Activated CD4-positive, alpha-beta T cell treated with anti-CD3 and anti-CD28 coated beads for 36 hours (primary cell): ENCODE measurements at places on chromosomes 4 and X. TPM values are rescaled to one million over a fixed set of nuclear protein-coding genes. Genes with fewer than 3 reads are reported as not detected.

DNA sequence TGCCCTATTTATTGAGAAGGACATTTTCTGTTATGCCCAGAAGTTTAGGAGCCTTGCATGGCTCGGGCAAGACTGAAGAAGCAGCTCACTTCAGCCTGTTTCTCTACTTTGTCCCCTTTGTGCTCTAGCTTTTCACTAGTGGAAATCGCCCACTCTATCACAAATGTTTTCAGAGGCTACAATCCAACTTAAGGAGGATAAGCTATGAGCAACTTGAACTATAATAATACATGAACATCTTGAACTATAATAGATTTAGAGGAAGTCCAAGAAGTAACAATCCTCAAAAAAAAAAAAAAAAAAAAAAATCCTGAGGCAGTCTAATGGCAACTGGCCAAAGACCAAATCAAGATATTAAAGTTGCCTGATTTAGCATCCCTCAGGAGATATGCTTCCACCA lies 452.3 kb downstream of the IL1RAPL1 start:
- H3K4me1 ChIP-seq: no peaks in the 10 kb centered on the region
- no peak overlapping the region for H3K27ac ChIP-seq
- H3K36me3 ChIP-seq: no peaks in the 10 kb centered on the region
- DNase-seq: no peak
- no peak overlapping the region for H3K4me3 ChIP-seq

- no peak overlapping the region for H3K27ac ChIP-seq
- H3K27me3 ChIP-seq: no peaks in the 10 kb centered on the region
- H3K4me3 ChIP-seq: no peak overlapping the region
- no peaks in the 10 kb centered on the region for H3K36me3 ChIP-seq
- no peaks in the 10 kb centered on the region for H3K4me1 ChIP-seq
Observed at GRCh38 chr4:135274416-135274815, 1072.8 kb upstream of the PABPC4L start.

MAGEC2 gene
- total RNA-seq: not detected

- peaks cover 6% of the 10 kb centered on the region for H3K36me3 ChIP-seq
- no peak overlapping the region for H3K27ac ChIP-seq
- no peak for DNase-seq
- no peaks in the 10 kb centered on the region for H3K4me1 ChIP-seq
Observed at GRCh38 chr4:101367201-101367600, 19.9 kb upstream of the PPP3CA start.

GAGE12F gene
- not detected for total RNA-seq

DNA sequence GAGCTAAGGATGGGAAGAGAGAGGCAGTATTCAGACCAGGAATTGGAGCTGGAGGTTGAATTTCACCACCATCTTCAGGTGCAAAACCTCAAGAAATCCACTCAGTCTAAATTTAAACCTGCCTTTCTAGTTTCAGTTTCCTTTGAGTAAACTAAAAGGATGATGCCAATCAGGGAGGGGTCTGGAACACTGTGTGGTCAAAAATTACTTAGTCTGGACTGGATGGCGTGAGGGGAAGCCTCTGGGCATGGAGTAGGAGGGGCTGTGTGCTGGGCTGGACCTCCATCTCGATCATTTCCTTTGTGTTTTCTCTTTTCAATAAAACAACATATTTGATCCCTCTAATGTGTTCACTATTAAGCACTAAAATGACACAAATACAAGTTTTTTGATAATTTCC lies 120.1 kb downstream of the GC start:
- no peaks in the 10 kb centered on the region for H3K36me3 ChIP-seq
- H3K4me1 ChIP-seq: no peaks in the 10 kb centered on the region
- no peak overlapping the region for H3K27ac ChIP-seq
- no peak overlapping the region for H3K4me3 ChIP-seq
- no peak for DNase-seq

SPANXB1 gene
- not detected for total RNA-seq

ZNF630 gene
- 1.7 TPM for total RNA-seq

- no peaks in the 10 kb centered on the region for H3K36me3 ChIP-seq
- no peak overlapping the region for H3K4me3 ChIP-seq
- DNase-seq: no peak
- H3K4me1 ChIP-seq: peaks cover 45% of the 10 kb centered on the region
- peaks cover 5% of the 10 kb centered on the region for H3K27me3 ChIP-seq
- peak overlapping the region; percentile 21 for H3K27ac ChIP-seq
Observed at GRCh38 chr4:122632396-122633143, 11.7 kb upstream of the IL21 start.

DNA sequence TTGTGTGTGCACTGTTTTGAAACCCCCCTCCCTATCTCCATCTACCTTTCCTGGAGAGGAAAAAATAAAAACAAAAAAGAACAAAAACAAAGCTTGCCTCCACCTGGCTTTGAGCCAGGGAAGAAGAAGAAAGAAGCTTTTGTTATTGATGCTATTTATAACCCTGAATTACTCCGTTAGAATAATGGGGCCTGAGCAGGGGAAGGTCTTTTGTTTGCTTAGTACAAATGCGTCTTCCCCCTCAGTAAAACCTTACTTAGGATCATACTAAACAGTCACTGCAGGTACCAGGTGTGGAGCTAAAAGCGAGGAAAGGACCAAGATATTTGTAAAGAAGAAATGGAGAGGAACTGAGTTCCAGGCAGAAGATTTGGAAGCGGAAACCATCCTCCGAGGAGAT lies 352.1 kb downstream of the KCNIP4 start:
- H3K4me3 ChIP-seq: no peak overlapping the region
- H3K27ac ChIP-seq: no peak overlapping the region
- H3K27me3 ChIP-seq: no peaks in the 10 kb centered on the region
- no peaks in the 10 kb centered on the region for H3K36me3 ChIP-seq
- DNase-seq: no peak

UGT2B10 gene
- total RNA-seq: not detected

DNA sequence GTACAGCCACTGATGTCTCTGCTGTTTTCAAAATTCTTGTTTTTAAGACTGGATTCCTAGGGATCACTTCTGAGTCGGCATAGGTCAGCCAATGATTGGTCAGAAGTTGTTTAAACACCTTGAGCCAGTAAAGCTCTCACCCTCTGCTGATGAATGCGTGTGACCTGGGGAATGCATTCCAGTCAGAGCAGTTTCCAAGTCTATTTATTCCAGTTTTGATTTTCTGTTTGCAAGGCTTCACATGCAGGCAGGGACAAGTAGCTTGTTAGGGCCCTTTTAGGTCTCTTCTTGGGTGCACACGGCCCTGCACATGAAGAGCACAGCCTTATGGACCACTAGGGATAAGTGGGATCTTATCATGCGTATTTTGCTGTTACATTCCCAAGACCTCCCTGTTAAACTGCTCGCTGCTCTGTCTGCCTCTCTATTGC lies 47.0 kb downstream of the KLHL15 start:
- H3K27ac ChIP-seq: no peak overlapping the region
- peaks cover 2% of the 10 kb centered on the region for H3K4me1 ChIP-seq
- no peaks in the 10 kb centered on the region for H3K27me3 ChIP-seq
- no peak for DNase-seq
- no peak overlapping the region for H3K4me3 ChIP-seq
- peaks cover 13% of the 10 kb centered on the region for H3K36me3 ChIP-seq

GRCh38 chr4:11050766-11051165 lies 366.2 kb upstream of the CLNK start:
- peaks cover 2% of the 10 kb centered on the region for H3K27me3 ChIP-seq
- H3K36me3 ChIP-seq: no peaks in the 10 kb centered on the region
- H3K27ac ChIP-seq: no peak overlapping the region
- H3K4me1 ChIP-seq: no peaks in the 10 kb centered on the region
- H3K4me3 ChIP-seq: no peak overlapping the region

- no peak overlapping the region for H3K4me3 ChIP-seq
- no peaks in the 10 kb centered on the region for H3K4me1 ChIP-seq
- H3K27ac ChIP-seq: no peak overlapping the region
- no peaks in the 10 kb centered on the region for H3K36me3 ChIP-seq
Observed at GRCh38 chr4:150240011-150240410, 161.8 kb downstream of the DCLK2 start.

- no peaks in the 10 kb centered on the region for H3K36me3 ChIP-seq
- H3K27ac ChIP-seq: no peak overlapping the region
- H3K27me3 ChIP-seq: no peaks in the 10 kb centered on the region
- DNase-seq: no peak
- no peak overlapping the region for H3K4me3 ChIP-seq
Observed at GRCh38 chrX:926991-927390, 285.5 kb downstream of the CRLF2 start.

TRIM2 gene
- 1.6 TPM for total RNA-seq

NKAP gene
- total RNA-seq: 11.8 TPM

GRCh38 chr4:99679204-99679603 lies 21.6 kb upstream of the C4orf54 start:
- peaks cover 6% of the 10 kb centered on the region for H3K4me1 ChIP-seq
- H3K27ac ChIP-seq: no peak overlapping the region
- H3K27me3 ChIP-seq: peaks cover 28% of the 10 kb centered on the region
- no peaks in the 10 kb centered on the region for H3K36me3 ChIP-seq

DNA sequence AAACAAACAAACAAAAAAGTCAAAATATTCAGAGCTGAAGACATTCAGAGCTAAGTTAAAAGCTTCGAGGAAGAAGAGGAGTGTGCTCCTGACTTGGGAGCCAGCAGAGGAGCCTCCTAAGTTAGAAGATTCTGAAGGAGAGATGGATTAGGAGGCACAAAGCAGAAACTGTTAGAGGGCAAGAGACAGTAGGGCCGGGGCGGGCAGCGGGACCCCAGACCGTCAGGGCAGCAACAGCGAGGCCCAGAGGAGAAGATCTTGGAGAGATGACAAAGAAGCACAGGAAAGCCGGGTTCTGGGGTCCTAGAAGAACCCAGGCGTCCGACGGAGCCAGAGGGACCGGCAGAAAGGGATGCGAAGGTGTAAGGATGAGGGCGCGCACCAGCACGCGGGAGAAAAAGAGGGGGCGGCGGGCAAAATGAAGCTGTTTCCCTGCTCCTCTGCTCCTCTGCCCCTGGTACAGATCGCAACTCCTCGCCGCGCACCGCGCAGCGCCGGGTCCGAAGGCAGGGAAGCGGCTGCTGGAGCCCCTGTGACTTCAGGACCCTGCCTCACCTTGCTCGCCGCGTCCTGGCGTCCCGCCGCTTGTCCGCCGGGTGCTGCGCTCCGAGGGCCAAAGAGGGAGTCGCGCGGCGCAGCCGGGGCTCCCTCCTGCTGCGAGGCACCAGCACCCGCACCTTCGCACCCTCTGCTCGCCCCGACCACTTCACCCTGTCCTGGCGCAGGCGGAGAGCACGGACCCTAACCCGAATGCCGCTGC lies 477 bp downstream of the KLHL13 start:
- peak overlapping the region; percentile 73 for H3K4me3 ChIP-seq
- peak; percentile 27 for DNase-seq
- H3K27me3 ChIP-seq: peaks cover 9% of the 10 kb centered on the region
- H3K4me1 ChIP-seq: peaks cover 8% of the 10 kb centered on the region
- no peaks in the 10 kb centered on the region for H3K36me3 ChIP-seq

GRCh38 chr4:141132709-141133145 lies 542 bp downstream of the RNF150 start:
- H3K27me3 ChIP-seq: peaks cover 62% of the 10 kb centered on the region
- H3K4me3 ChIP-seq: peak overlapping the region; percentile 78
- DNase-seq: peak; percentile 19
- H3K36me3 ChIP-seq: no peaks in the 10 kb centered on the region

DNA sequence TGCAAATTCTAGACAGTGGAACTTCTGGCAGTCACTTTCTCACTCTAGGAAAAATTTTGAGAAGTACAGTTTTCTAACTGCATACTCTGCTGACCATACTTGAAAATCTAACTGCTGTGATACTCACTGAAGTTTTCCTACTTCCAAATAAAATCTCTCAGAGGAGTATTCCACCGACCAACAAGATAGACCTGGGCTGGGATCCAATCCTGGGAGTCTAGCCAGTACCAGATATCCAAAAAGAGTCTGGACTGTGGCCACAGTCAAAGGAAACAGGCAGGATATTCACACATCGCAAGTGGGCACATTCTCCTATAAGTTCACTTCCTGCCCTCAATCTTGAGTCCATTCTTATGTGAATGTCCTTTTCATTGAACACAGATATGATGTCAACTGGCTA lies 1138.7 kb upstream of the PCDH7 start:
- H3K4me3 ChIP-seq: no peak overlapping the region
- no peaks in the 10 kb centered on the region for H3K27me3 ChIP-seq
- no peak for DNase-seq
- no peak overlapping the region for H3K27ac ChIP-seq

- no peaks in the 10 kb centered on the region for H3K27me3 ChIP-seq
- H3K4me3 ChIP-seq: no peak overlapping the region
- no peak overlapping the region for H3K27ac ChIP-seq
- no peak for DNase-seq
- peaks cover 39% of the 10 kb centered on the region for H3K4me1 ChIP-seq
Observed at GRCh38 chr4:7062816-7063215, 5.0 kb downstream of the GRPEL1 start.

DNA sequence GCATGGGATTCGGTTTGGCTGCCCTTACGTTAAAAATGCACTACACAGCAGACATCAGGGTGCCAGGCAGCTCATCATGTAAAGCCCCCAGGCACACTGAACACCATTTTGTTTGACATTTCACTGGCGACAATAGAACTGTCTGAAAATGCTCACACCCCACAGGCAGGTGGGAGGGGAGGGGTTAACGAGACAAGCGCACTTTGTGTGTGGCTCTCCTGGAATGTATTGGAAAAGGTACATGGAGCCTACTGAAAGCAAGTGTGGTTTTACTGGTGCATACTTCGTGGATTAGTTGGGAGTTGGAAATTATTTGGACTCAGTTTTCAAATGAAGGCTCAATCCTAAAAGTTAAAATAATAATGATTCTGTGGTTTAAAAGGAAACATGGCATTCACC lies 31.6 kb upstream of the PPARGC1A start:
- H3K36me3 ChIP-seq: no peaks in the 10 kb centered on the region
- no peak overlapping the region for H3K4me3 ChIP-seq
- H3K27ac ChIP-seq: no peak overlapping the region
- no peaks in the 10 kb centered on the region for H3K27me3 ChIP-seq
- no peak for DNase-seq

- H3K27ac ChIP-seq: no peak overlapping the region
- no peak overlapping the region for H3K4me3 ChIP-seq
- H3K36me3 ChIP-seq: peaks cover 2% of the 10 kb centered on the region
- H3K27me3 ChIP-seq: peaks cover 3% of the 10 kb centered on the region
Observed at GRCh38 chr4:41976775-41977516, 4.6 kb upstream of the DCAF4L1 start.

DNA sequence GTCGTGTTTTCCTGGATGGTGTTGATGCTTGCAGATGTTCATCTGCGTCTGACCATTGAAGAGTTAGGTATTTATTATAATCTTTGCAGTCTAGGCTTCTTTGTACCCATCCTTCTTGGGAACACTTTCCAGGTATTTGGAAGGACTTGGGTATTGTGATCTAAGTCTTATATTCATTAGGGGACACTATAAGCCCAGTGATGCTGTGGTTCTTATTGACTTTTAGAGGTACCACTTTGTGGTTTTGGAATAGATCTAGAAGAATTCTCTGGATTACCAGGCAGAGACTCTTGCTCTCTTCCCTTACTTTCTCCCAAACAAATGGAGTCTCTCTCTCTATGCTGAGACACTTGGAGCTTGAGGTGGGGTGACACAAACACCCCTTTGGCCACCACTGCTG lies 41.6 kb downstream of the AFM start:
- no peak overlapping the region for H3K27ac ChIP-seq
- no peaks in the 10 kb centered on the region for H3K4me1 ChIP-seq
- no peaks in the 10 kb centered on the region for H3K36me3 ChIP-seq
